ENCODE measurements at places on chromosomes 7 and 10. TPM values are rescaled to one million over a fixed set of nuclear protein-coding genes. Genes with fewer than 3 reads are reported as not detected.
A peak's percentile ranks its signal among the peaks of the same experiment; 100 is the strongest.

DNA sequence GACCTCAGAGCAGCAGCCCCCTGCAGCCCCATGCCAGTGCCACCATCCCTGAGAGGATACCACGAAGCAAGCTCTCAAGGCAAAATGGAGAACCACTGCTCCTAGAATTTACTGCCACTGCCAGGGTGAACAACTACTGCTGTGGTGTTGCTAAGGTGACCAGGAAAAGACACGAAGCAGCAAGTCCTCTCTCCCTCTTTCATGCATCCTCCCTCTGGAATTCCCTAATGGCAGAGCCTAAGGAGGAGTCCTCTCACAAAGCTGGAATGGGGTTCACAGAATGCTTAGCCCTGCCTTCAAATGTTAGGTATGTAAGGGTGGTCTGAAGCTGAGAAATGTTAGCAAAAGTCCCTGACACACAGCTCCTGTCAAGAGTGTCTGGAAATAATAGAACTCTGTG is 35.8 kb upstream of the NPSR1 start:
- DNase-seq = no peak

GRCh38 chr7:24349339-24349738 is 65.3 kb downstream of the NPY start:
- no peak for DNase-seq

DNA sequence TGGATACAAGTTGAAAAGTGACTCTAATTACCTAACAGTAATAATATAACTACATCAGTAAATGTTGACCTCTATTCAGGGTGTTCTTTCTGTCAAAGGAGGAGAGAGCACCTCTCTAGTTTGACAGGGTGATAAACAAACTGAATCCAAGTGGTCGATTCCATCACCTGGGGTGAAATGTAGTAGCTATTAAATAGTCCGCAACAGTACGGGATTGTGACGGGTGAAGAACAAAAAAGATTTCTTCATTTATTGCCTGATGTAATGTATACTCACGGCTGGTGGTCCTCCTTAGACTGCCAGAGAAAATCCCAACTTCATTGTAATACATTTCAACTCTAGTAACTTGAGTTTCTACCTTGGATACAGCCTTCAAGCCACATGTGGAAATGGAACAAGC is 292.5 kb upstream of the CELF2 start:
- DNase-seq = peak; percentile 15

DNA sequence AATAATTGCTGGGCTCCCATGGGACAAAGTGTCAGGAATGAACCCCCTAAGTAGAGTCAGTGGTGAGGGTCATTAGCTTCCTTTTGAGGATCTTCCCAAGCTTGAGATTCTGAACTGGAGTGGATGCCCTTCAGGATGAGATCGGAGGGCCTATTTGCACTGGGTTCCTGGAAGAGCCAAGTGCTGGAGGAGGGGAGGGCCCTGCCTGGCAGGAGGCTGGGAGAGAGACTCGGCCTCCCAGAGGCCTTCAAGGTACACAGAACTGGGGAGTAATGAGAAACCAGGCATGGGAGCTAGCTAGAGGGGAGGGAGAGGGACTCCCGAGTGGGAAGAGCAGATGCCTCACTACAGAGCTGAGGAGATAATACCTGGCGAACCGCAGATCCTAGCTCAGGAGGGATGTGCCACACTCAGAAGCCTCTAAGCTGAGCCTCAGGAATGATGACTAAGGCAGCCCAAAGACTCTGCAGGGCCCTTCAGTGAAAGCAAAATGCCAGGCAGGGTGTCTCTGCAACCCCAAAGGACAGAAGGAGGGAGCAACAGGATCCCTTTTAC is 9.4 kb downstream of the PDAP1 start:
- no peak for DNase-seq

DNA sequence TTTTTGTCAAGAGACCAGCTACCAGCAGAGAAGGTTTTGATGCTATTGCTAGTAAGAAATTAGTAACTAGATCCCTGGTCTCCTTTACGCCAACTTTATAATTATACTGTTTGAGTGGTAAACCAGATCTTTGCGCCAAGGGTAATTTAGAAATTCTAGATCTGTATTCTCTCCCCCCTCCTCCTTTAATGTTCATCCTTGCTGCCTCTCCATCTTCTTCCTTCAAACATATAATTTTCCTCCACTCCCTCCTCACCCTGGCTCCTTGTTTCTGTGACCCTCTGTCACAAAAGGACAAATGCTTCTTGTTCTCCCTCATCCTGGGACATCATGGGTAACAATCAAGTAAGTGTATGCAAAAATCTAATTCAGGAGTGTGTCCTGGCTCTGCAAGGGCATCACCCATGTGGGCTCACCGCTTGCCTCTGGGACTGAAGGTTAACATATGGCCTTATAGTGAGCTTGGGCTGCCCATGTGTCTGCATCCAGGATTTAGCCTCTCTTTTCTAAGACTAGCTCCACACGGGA is 121.2 kb downstream of the BAMBI start:
- DNase-seq = no peak

GRCh38 chr10:71528371-71529206 is 131.9 kb downstream of the CDH23 start:
- no peak for DNase-seq

GRCh38 chr10:74557098-74557497 is 269.3 kb upstream of the KAT6B start:
- no peak for DNase-seq

DNA sequence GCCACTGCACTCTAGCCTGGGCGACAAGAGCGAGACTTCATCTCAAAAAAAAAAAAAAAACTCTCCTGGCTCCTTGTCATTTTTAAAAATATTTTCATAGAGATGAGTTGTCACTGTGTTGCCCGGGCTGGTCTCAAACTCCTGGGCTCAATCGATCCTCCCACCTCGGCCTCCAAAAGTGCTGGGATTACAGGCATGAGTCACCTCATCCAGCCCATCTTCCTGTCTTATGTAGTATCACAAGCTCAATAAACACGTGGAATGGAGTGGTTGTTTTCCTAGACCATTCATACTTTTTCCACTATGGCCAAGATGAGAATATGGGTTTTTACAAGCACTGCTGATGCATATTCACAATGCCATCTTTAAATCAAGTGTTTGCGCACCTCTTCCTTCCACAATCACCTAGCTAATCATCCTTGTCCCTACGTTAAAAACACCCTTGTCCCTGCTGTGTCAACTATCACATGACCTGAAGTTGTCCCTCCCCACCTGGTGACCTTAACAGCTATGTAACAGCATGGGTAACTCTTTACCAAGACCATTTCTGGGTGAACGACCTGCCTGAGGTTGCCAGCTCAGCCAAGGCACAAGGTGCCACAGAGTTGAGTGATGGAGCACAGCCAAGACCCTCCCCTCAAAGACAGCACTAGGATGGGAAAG is 21.3 kb downstream of the DLG5 start:
- no peak for DNase-seq

The OR2A42 gene
- not detected for total RNA-seq

The GALNT17 gene
- total RNA-seq = 38.0 TPM

All from tongue (tissue), 3 donors.